8988T (cell line): ENCODE measurements at places on chromosomes 3 and 15.

GRCh38 chr3:22262386-22262785 is 511.4 kb upstream of the ZNF385D start:
- DNase-seq, result no peak

DNA sequence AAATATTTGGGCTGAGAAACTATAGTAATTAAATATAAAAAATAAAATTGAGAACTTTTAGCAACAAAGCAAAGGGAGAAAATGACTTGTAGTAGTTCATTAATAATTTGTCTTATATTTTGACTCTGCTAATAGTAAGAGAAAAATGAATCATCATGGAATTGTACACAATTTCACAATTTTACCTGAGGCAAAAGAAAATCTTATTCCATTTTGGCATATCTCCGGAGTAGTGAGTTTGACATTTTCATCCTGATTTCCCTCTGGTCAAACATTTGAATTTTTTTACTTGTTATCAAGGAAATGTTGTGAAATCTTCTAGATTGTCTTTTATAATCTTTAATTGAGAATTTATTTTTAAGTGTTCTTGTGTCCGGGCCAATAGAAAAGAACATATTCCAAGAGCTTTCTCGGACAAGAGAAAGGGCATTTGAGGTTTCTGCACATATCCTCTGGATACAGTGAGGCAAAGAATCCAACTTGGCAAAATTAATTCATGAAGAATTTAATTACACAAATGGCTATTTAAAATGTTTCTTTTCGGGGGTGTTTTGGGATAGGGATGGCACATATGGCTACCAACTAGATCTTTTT is 89.3 kb upstream of the IGSF10 start:
- no peak for DNase-seq

- no peak for DNase-seq
Measured at GRCh38 chr3:169813278-169813677, 574 bp upstream of the LRRC34 start.

- no peak for DNase-seq
Measured at GRCh38 chr3:194265505-194265892, 85.6 kb downstream of the CPN2 start.

DNA sequence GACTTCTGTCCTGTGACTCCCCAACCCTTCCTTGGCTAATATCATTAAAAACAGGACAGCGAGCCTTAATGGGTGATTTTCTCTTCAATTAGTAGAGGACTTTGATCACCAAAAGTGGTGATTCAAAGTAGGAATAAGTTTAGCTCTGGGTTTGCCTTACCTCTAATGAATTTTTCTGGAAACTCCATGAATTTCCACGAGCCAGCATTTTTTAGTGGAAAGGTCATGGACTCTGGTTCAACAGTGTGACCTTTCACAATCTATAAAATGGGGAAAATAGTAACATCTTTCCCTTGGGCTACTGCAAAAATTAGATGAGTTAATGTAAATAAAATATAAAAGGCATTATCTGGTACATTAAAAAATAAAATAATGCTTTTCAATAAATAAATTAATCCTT is 417.8 kb upstream of the NR2F2 start:
- no peak for DNase-seq

GRCh38 chr3:50978991-50979667 is 304.4 kb downstream of the DOCK3 start:
- no peak for DNase-seq

GRCh38 chr15:93052090-93052879 is 36.7 kb downstream of the RGMA start:
- no peak for DNase-seq

- no peak for DNase-seq
Measured at GRCh38 chr3:165233501-165234195, 37.5 kb upstream of the SLITRK3 start.

DNA sequence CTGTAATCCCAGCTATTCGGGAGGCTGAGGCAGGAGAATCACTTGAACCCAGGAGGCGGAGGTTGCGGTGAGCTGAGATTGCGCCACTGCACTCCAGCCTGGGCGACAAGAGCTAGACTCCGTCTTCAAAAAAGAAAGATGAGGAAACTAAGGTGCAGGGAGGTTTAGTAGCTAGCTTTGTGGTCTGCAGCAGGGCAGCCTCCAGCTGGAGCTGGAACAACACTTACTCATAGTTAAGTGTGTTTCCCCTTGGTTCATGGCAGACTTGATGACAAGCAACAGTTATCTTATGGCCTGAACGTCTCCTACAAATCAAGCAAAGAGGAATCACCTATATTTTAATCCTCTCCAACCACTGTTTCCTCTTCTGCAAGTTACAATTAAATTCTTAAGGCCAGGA is 12.6 kb downstream of the KAT2B start:
- DNase-seq, result no peak

DNA sequence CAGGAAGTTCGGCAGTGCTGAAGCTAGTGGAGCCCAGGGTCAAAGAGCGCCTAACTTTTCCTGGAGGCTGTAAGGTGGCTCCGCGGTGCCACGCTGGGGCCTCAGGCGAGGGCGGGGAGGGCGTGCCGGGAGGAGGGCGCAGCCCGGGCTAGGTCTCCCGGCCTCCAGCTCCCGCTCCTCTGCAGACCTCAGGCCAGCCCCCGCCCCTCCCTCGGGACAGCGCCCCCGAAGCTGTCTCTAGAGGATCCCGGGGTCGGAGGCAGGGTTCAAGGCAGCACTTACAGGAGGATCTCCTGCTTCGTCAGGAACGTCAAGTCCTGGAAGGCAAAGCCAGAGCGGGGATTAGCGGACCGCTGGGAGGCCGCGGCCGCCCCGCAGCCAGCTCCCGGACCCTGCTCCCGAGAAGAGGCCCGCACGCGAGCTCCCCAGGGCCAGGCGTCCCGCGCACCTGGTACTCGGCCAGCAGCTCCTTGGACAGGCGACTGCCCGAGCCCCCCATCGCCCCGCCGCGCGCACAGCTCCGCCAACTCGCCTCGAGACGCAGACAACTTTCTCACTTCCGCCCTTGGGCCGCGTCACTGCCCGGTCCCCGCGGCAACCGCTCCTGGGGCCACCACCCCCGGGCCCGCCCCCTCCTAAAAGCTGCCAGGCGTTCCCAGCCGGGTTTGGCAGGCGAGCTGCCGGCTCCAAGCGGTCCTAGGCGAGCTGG is at the start of gene CIB1:
CIB1 (minus strand) TSS at position 555 of the 709 bp plus-strand sequence; CDS start at position 499, 56 bp downstream.
- DNase-seq, result peak; percentile 86
